ENCODE measurements at places on chromosomes 7 and 10.

DNA sequence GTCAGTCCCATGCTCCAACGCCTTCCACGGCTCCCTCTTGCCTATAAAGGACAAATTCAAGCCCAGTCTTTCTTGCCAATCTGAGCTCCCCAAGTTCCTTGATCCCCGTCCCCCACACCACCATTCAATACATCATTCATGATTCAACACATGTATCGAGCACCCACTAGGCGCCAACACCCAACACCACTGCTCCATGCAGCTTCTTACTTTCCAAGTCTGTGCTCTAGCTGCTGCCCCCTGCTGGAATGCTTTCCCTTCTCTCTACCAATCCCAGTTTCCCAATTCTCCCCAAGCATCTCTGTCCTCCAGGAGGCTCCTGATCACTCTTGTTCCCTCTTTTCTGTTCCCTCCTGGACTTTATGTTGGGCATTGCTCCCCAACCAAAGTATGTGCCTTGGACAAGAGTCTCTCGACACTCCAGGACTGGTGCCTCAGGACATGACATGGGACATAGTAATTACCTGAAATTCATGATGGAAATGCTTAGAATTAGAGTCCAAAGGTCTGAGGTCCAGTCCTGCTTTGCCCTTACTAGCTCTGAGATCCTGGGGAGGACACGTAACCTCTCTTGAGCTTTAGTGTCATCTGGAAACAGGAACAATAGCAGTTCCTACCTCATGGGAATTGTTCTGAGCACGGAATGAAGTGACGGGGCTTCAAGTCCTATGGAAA is 172.7 kb downstream of the NEURL1 start:
- peaks cover 11% of the 10 kb centered on the region for H3K4me1 ChIP-seq
- no peaks in the 10 kb centered on the region for H3K36me3 ChIP-seq
- no peak overlapping the region for H3K4me3 ChIP-seq
- no peaks in the 10 kb centered on the region for H3K27me3 ChIP-seq
- no peak overlapping the region for H3K27ac ChIP-seq

- no peak for DNase-seq
- H3K27ac ChIP-seq: no peak overlapping the region
- no peaks in the 10 kb centered on the region for H3K36me3 ChIP-seq
- H3K27me3 ChIP-seq: no peaks in the 10 kb centered on the region
- H3K4me3 ChIP-seq: no peak overlapping the region
Measured at GRCh38 chr7:85054306-85054705, 132.6 kb downstream of the SEMA3D start.

DNA sequence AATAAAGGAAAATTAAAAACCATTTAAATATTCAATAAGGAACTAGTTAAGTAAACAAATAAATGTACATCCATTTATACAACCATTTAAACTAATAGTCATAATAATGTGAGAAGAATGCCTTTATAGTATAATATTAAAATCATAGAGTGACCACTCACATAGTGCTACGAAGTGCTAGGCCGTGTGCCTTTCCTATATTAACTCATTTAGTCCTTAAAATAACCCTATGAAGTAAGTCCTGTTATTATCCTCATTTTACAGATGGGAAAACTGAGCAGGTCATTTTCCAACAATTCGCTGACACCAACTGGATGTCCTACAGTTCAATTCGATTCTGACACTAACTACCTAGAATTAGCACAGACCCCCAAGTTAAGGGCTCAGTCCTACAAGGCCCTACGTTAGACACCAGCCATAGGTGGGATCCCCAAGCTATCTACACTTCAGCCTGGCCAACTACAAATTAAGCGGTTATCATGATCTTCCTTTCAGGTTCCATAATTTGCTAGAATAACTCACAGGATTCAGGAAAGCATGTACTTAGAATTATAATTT is 4.1 kb downstream of the STRIP2 start:
- no peak overlapping the region for H3K4me3 ChIP-seq
- no peaks in the 10 kb centered on the region for H3K4me1 ChIP-seq
- no peak for DNase-seq
- H3K27ac ChIP-seq: no peak overlapping the region
- H3K36me3 ChIP-seq: no peaks in the 10 kb centered on the region

DNA sequence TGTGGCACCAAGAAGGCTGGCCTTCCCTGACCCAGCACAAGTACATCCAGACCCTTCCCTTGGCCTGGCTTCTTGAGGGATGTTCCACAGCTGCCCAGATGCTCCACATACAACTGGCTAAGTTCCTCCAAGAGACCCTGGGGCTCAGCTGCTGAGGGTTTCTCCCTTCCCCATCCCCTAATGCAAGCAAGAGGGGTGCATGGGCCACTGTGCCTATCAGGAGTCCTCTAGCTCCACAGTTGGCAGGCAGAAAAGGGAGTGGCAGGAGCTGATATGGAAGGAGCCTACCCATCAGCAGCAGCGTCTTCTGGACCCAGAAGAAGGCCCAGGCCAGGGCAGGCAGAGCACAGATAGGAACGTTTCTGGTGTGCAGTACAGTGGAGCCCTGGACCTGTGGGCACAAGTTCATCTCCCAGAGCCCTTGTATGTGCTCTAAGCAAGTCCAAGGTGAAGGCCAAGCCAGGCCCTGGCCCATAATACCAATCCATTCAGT is 26.2 kb downstream of the VSIR start:
- no peaks in the 10 kb centered on the region for H3K36me3 ChIP-seq
- no peaks in the 10 kb centered on the region for H3K27me3 ChIP-seq
- no peak for DNase-seq
- H3K27ac ChIP-seq: no peak overlapping the region
- H3K4me1 ChIP-seq: peaks cover 4% of the 10 kb centered on the region

DNA sequence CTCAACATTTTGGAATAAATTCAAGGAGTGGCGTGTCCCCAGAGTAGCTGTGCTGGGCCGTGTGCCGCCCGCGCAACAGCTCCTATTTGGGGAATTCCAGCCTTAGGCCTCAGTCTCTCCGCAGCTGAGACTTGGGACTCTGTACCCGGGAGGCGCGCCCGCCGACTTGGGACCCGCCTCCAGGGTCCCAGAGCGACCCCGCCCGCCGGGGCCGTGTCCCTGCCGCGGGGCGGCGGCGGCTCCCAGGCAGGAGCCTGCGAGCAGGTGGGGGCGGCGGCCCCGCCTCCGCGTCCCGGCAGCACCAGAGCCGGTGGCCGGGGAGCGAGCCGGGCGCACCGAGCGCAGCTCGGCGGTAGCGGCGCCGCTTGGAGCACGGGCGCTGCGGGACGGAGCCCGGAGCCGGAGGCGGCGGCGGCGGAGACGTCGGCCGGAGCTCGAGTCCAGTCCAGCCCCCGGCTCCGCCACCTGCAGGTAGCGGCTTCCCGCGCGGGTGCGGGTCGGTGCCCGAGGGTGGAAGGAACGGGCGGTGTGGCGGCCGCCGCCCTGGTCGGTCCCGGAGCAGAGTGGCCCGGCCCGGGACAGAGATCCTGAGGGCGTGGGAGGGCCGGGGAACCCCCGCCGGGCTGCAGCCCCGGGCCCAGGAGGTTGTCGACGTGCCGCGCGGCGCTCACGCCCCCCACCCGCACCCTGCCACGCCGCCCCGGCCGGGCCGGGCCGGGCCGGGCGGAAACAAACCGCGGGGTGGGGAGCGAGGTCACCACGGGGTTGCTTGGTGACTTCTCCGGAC is at the start of gene WIPF3:
Gene WIPF3 (plus strand): TSS at position 301 of the 787 bp plus-strand sequence. CDS start 28,217 bp downstream, outside the sequence.
- peak within 1 kb of the TSS; percentile 65 for H3K4me3 ChIP-seq
- no peak within 1 kb of the TSS for H3K27ac ChIP-seq
- H3K27me3 ChIP-seq: peaks cover 4% of the 10 kb centered on the region
- DNase-seq: no peak
- no peaks in the 10 kb centered on the region for H3K4me1 ChIP-seq

- H3K4me1 ChIP-seq: peaks cover 3% of the 10 kb centered on the region
- no peaks in the 10 kb centered on the region for H3K36me3 ChIP-seq
- H3K27me3 ChIP-seq: no peaks in the 10 kb centered on the region
- no peak for DNase-seq
Measured at GRCh38 chr7:78175330-78176100, 376.9 kb downstream of the PHTF2 start.

DNA sequence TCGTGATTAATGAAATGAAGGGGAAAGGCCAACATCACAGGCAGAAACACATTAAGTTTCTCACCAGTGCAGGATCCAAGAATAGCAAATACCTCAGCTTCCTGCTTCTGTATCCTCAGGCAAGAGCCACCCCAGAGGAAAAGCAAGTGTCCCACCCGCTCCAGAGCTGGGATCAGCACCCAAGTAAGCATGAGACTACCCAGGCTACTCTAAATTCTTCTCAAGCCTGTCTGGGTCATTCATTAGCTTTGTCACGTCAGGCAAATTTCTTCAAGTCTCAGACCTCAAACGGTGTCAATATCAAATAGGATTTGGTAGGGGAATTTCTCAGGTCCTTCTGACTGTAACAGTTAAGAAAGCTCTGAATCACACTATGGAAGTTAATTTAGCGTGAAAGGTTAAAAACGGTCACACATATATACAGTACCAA is 59.0 kb downstream of the GNA12 start:
- no peaks in the 10 kb centered on the region for H3K4me1 ChIP-seq
- H3K36me3 ChIP-seq: 0 out of 2 replicates have a peak, but pooled peaks cover 3% of the 10 kb centered on the region

DNA sequence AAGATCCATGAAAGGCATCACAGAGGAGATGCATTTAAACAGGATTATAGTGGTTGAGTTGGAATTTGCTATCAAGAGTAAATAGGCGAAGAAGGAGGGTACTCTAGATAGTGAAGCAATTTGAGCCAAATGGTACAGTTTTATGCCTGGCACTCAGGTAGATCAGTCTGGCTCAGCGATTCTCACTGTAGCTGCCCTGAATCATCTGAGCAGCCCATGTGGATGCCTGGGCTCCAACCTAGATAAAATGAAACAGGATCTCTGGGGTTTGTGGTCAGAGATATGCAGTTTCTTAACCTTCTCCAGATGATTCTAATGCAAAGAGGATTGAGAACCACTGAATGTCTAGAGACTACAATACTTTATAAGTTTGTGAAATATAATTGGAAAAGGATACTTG is 282.0 kb upstream of the FZD1 start:
- H3K27me3 ChIP-seq: no peaks in the 10 kb centered on the region

GRCh38 chr7:142968229-142968628 is 6.1 kb upstream of the KEL start:
- no peak overlapping the region for H3K27ac ChIP-seq
- H3K4me1 ChIP-seq: no peaks in the 10 kb centered on the region
- no peaks in the 10 kb centered on the region for H3K36me3 ChIP-seq
- DNase-seq: no peak
- H3K4me3 ChIP-seq: no peak overlapping the region

- no peaks in the 10 kb centered on the region for H3K27me3 ChIP-seq
- no peaks in the 10 kb centered on the region for H3K4me1 ChIP-seq
- no peak for DNase-seq
- H3K27ac ChIP-seq: no peak overlapping the region
- no peak overlapping the region for H3K4me3 ChIP-seq
- H3K36me3 ChIP-seq: no peaks in the 10 kb centered on the region
Measured at GRCh38 chr10:71044720-71045119, 156.4 kb upstream of the PCBD1 start.

DNA sequence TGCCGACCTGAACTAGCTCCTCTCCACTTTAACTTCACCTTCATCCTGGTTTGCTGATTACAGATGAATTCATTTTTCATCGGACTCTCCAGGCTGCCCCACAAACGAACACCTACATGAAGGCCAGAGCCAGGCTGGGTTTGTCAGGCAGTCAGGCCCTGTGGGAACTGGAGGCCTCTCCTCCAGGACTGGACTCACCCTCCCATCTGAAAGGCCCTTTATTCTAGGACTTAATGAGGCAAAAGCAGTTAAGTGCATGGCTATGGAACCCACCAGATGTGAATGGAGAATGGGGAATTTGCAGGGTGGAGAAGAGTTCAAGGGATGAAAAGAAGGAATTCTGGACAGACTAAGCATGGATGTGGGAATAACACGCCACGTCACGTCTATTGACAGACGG is 170.8 kb downstream of the ARHGAP12 start:
- no peaks in the 10 kb centered on the region for H3K36me3 ChIP-seq
- no peak overlapping the region for H3K4me3 ChIP-seq
- H3K4me1 ChIP-seq: peaks cover 8% of the 10 kb centered on the region
- no peak for DNase-seq
- no peak overlapping the region for H3K27ac ChIP-seq
- H3K27me3 ChIP-seq: no peaks in the 10 kb centered on the region

DNA sequence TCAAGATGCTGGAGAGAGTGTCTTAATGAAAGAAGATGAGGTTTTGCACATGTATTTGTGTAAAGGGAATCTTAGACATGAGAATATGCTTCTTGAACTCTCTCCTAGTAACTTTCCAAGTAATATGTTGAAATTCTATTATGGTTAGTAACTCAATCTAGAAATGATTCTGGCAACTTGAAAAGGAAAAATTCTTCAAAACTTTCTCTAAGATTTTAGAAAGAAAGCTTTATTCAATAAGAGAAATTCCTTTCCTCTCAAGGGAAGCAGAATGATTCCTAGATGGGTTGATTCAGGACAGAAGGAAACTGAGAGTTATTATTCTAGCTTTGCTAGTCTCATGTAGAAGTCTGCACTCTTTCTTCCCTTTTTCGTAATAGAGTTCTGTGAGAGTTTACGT is 364.3 kb upstream of the PLXDC2 start:
- H3K36me3 ChIP-seq: no peaks in the 10 kb centered on the region
- H3K27ac ChIP-seq: no peak overlapping the region
- no peak overlapping the region for H3K4me3 ChIP-seq
- no peaks in the 10 kb centered on the region for H3K27me3 ChIP-seq
- DNase-seq: no peak

GRCh38 chr7:97845622-97846203 is 26.5 kb downstream of the ASNS start:
- H3K27ac ChIP-seq: no peak overlapping the region
- H3K4me1 ChIP-seq: no peaks in the 10 kb centered on the region
- DNase-seq: no peak
- no peak overlapping the region for H3K4me3 ChIP-seq
- no peaks in the 10 kb centered on the region for H3K27me3 ChIP-seq

DNA sequence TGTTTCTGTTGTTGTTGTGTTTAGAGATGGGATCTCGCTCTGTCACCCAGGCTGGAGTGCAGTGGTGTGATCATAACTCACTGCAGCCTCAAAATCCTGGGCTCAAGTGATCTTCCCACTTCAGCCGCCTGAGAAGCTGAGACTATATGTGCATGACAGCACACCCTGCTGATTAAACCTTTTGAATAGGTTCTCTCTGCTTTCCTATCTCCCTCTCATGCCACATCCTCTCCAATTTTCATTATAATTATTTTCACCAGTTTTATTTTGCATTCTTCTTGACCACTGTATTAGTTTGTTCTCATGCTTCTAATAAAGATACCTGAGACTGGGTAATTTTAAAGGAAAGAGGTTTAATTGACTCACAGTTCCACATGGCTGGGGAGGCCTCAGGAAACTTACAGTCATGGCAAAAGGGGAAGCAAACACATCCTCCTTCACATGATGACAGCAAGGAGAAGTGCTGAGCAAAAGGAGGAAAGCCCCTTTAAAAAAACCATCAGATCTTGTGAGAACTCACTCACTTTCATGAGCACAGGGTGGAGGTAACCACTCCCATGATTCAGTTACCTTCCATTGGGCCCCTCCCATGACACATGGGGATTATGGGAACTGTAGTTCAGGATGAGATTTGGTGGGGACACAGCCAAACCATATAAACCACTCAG is 12.9 kb downstream of the AGK start:
- H3K4me3 ChIP-seq: no peak overlapping the region
- H3K27ac ChIP-seq: no peak overlapping the region
- H3K36me3 ChIP-seq: no peaks in the 10 kb centered on the region
- no peak for DNase-seq
- no peaks in the 10 kb centered on the region for H3K27me3 ChIP-seq
